Left kidney (tissue), 8 donors: ENCODE measurements at places on chromosomes 5 and 9. TPM values are rescaled to one million over a fixed set of nuclear protein-coding genes. Genes with fewer than 3 reads are reported as not detected.

The GDF9 gene
- polyA plus RNA-seq = 2.1 TPM

The QRFP gene
- polyA plus RNA-seq = 0.30 TPM

The PFN3 gene
- polyA plus RNA-seq = 2.0 TPM

The SLC1A1 gene
- polyA plus RNA-seq = 20.7 TPM

The GNA14 gene
- 16.6 TPM for polyA plus RNA-seq

The COL23A1 gene
- 6.2 TPM for polyA plus RNA-seq

- no peak for DNase-seq
These were observed 47.7 kb upstream of the TTC39B start for GRCh38 chr9:15354713-15355112.

DNA sequence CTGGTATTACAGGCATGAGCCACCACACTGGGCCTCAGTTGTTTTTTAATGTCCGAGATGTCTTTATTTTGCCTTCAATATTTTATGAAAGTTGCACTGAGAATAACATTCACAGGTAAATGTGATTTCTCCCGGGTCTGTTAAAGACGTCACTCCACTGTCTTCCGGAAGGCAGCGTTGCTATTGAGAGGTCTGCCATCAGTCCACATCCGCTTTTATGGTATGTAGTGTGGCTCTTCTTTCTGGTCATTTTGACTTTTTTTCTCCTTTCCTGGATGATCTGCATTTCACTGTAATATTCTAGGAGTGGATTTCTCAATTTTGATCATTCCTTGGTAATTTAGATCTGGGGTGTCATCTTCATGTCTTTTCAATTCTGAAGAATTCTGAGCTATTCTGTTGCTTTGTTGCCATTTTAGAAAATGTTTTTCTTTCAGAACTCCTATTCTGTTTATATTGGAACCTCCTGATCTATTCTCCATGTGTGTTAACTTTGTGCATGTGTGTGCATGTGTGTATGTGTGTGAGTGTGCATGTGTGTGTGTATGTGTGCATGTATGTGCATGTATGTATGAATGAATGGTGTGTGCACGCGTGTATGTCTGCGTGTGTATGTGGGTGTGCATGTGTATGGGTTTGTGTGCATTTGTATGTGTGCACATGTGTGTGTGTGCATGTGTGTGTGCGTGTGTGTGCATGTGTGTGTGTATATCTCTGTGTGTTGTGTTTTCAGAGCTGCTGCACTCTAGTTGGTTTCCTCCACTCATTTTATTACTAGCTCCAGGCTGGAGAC lies 1.9 kb upstream of the LCN1 start:
- no peak for DNase-seq

- no peak for DNase-seq
These were observed 541.4 kb downstream of the KCTD16 start for GRCh38 chr5:144712090-144712489.
